ENCODE measurements at places on chromosomes 5 and 9.

DNA sequence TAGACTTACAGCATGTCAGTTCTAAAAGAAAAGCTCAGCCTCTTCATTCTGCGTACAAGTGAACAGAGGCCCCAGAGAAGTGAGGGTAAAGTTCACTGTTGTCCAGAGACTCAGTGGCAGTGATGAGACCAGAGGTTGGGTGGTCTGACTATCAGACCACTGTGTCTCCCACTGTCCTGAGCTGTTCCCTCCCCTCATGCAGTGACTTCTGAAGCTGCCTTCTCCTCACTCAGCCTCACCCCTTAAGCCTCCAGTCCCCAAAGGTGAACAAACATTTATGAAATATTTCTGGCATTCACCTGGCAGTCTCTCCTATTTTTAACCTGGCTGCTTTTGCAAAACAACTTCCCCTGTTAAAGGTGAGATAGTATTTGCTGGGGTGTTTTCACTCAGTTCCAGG is 54.7 kb downstream of the ABLIM3 start:
- no peak for DNase-seq

DNA sequence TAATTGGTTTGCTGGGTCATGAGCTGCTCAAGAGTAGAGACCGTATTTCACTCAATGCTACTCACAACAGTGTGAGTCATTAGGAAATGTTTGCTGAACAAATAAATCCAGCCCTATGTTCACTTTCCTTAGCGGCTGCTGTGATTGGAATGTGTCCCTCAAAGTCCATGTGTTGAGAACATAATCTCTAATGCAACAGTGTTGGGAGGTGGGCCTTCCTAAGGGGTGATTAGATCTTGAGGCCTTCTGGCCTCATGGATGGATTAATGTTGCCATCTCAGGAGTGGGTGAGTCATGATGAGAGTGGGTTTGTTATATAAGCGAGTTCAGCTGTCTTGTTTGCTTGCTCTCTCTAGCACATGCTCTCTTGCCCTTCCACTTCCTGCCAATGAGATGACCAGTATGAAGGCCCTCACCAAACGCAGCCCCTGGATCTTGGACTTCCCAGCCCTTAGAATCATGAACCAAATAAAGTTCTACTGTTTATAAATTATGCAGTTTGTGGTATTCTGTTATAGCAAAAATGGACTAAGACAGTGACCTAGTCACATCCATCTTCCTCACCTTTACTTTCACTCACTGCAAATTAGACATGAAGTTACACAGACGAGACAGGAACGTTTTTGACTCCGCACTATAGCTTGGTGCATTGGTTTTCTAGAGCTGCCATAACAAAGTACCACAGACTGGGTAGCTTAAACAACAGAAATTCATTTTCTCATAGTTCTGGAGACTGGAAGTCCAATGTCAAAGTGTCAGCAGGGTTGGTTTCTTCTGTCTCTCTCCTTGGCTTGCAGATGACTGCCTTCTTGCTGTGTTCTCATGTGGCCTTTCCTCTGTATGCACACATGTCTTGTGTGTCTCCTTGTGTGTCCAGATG is 50.9 kb upstream of the FAM169A start:
- DNase-seq: peak; percentile 3

- DNase-seq: no peak
Observed at GRCh38 chr5:171246231-171246630, 62.8 kb upstream of the TLX3 start.

- no peak for DNase-seq
Observed at GRCh38 chr9:911005-911404, 65.5 kb upstream of the DMRT3 start.

- peak; percentile 87 for DNase-seq
Observed at GRCh38 chr9:98607787-98608186, 100.9 kb downstream of the GABBR2 start.

DNA sequence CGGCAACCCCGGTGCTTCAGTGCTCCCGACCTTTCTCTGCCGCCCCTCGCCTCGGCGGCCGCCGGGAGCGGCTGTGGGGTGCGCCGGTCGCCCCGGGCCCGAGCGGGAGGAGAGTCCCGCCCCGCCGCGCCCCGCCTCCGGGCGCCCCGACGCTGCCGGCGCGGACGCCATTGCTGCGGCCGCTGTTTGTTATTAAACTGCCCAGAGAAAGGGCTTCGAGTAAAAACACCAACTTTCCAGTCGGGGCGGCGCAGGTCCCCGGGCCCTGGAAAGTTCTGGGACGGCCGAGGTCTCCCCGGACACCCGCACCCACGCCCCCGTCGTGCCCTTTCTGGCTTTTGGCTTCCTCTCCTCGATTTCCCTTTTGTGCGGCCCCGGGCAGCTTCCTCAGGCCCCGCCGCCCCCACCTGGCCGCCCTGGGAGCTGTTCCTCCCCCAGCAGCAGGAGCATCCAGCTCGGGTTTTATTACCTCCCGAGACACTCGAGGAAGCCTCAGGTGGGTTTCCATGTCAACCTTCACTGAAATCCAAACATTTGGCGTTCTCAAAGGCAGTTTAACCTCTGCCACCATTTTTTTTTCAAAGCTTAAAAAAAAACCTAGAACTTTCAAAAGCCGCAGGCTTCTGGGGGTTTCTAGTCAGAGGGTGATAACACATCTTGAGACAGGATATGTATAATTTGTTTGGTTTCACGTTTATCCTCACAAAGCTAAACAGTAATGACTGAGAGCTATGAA is 334.4 kb downstream of the CWC27 start:
- DNase-seq: peak; percentile 52

- DNase-seq: no peak
Observed at GRCh38 chr9:118003240-118003639, 299.0 kb downstream of the TLR4 start.

- peak; percentile 72 for DNase-seq
Observed at GRCh38 chr9:134536101-134536900, 105.3 kb upstream of the COL5A1 start.

GRCh38 chr5:60586307-60586901 is 113.6 kb downstream of the DEPDC1B start:
- peak; percentile 50 for DNase-seq

DNA sequence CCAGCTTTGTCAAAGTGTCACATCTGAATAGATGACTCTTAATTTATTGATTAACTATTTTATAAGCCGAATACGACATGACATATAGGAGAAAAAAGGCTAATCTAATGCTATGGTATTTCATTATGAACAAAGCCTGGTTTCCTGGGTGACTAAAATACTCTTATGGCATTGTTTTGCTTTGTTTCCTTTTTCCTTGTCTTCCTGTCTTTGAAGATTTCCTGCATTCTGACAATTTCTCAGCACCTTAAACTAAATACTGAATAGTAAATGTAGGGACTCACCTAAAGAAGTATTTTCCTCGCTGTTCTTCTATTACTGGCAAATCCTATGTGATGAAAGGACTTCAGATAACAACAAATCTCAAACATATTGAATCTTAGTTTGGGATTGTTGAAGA is 1284.5 kb downstream of the EFNA5 start:
- DNase-seq: peak; percentile 9

- peak; percentile 88 for DNase-seq
Observed at GRCh38 chr9:87599901-87600610, 102.4 kb downstream of the DAPK1 start.

- no peak for DNase-seq
Observed at GRCh38 chr9:107587191-107587963, 97.8 kb upstream of the KLF4 start.

DNA sequence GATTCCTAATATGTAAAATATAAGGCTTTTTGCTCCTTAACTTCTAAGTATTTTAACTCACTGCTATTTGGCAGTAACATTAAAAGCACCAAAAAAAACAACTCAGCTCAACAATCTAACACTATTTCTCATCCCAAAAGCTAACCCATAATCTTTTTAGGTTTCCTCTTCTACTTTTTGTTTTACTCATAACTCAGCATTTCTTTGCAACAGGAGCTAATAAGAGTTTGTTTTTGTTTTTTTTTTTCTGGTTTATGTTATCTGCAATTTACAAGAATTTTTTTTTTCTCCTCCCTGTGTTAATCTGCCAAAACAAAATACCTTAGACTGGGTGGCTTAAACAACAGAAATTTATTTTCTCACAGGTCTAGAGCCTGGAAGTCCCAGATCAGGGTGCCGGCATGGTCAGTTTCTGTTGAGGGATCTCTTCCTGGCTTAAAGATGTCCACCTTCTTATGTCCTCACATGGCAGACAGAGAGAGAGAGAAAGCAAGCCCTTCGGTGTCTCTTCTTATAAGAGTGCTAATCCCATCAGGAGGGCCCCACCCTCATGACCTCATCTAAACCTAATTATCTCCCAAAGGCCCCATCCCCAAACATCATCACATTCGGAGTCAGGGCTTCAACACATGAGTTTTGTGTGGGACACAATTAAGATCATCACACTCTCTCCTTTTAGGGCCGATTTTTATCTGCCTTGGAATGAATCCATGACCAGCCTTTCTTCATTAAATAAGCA is 31.2 kb downstream of the ARL15 start:
- no peak for DNase-seq

DNA sequence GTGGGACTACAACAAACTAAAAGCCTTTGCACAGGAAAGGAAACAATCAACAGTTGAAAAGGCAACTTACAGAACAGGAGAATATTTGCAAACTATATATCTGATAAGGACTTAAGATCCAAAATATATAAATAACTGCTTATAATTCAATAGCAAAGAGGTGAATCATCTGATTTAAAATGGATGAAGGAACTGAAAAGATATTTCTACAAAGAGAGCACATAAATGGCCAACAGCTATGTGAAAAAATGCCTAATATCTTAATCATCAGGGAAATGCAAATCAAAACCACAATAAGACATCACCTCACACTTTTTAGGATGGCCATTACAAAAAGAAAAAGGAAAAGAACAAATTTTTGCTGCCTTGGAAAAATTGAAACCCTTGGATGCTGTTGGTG is 100.4 kb downstream of the LURAP1L start:
- DNase-seq: no peak

- DNase-seq: no peak
Observed at GRCh38 chr9:33426843-33427293, 20.5 kb downstream of the AQP3 start.

DNA sequence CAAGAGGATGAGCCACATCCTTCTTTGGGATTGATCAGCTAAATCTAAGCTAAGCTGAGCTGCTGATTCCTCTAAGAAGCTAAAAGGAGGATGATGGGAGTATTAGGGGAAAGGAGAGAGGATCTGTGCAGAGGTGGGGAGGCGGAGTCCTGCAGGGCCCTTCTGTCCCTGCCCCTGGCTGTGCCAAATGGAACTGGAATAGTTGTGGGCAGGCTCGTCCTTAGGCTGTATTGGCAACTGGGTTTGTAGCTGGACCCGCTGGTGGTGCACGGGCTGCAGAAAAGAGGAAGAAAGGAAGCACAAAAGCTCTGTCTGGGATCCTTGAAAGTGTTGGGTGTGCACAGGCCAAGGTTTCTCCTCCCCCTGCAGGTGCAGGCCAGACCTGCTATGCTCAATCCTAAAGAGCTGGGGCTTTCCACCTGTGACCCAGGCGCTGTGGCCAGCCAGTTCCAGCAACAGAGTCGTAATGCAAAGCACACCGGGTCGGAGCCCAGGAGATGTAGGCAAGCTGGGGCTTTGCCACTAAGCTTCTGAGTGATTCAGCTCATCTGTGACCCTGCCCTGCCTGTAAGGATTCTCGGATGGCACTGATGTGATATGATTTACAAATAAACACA is 9.8 kb downstream of the CLTB start:
- no peak for DNase-seq

- DNase-seq: peak; percentile 94
Observed at GRCh38 chr9:121073038-121073437, 1.7 kb upstream of the CNTRL start.

DNA sequence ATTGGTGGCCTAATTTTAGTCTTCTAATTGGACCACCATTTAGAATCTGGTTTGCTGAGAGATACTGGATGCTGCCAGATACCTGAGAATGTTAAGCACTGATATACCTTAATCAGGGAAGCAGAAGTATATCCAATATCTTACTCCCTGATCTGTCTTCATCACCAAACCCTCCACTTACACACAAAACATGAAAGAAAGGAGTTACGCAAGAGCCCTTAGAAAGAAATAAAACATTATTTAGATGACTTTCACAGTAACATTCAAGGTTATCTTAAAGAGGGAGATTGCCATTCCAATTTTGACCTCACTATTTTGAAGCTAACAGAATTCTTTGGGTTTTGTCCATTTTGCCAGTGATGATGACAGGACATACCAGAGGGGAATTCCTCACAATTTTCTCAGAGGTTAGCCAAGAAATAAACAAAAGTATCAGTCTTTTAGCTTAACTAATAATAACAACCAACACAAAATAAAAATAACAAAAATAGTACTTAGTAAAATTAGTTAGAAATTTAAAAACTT is 496.1 kb downstream of the NFIB start:
- DNase-seq: peak; percentile 35

GRCh38 chr5:172872997-172873491 is 39.0 kb downstream of the ERGIC1 start:
- peak; percentile 86 for DNase-seq

- DNase-seq: no peak
Observed at GRCh38 chr9:106954558-106954957, 91.6 kb downstream of the ZNF462 start.

DNA sequence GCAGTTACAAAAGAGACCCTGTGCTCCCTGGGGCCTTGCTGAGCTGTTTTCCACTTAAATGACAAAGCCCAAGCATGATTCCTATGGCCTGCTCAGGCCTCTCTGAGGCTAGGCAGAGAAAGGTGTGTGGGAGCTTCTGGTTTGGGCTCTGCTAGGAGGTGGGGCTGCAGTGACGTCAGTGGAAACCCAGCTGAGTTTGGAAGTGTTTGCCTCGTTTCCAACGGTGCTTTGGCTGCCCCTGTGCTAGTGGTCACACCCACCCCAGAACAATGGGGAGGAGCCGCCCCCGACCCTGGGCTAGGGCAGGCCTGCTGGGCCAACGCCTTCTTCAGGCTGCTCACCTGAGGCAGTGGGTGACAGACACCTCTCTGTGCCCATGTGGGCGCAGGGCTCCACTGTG is 10.4 kb downstream of the ANGPTL2 start:
- DNase-seq: no peak

DNA sequence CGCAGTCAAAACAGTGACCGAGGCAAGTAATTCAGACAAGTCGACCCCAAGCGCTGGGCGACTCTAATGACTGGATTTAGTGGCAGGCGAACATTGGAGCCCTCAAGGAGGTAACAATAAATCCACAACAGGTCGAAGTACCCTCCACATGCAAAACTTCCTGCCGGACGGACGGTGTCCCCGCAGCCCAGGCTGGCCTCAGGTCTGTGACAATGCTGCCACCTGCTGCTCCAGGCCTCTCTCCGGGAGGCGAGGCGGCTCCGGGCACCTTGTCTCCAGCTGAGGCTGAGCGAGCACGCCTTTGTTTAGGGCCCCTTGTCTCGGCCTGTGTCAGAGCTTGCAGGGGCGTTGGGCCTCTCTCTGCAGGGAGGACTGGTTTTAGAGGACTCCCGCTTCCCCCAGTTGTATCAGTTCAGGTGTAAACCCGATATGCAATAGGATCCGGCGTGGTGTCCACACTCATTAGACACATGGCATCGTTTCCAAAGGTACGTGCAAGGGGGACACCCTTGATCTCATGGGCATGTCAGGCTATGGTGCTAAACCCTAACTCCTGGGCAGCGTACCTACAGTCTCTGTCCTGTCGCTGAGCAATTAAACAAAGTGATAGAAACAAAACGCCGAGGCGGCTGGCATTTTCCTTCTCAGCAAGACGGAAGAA is 628.0 kb upstream of the ADAMTS16 start:
- DNase-seq: no peak

- DNase-seq: no peak
Observed at GRCh38 chr5:173808079-173808808, 79.9 kb upstream of the CPEB4 start.

GRCh38 chr5:27450607-27451006 is 412.2 kb upstream of the CDH9 start:
- DNase-seq: peak; percentile 8
